ENCODE measurements at places on chromosomes 13 and 19. TPM values are rescaled to one million over a fixed set of nuclear protein-coding genes. Genes with fewer than 3 reads are reported as not detected.

DNA sequence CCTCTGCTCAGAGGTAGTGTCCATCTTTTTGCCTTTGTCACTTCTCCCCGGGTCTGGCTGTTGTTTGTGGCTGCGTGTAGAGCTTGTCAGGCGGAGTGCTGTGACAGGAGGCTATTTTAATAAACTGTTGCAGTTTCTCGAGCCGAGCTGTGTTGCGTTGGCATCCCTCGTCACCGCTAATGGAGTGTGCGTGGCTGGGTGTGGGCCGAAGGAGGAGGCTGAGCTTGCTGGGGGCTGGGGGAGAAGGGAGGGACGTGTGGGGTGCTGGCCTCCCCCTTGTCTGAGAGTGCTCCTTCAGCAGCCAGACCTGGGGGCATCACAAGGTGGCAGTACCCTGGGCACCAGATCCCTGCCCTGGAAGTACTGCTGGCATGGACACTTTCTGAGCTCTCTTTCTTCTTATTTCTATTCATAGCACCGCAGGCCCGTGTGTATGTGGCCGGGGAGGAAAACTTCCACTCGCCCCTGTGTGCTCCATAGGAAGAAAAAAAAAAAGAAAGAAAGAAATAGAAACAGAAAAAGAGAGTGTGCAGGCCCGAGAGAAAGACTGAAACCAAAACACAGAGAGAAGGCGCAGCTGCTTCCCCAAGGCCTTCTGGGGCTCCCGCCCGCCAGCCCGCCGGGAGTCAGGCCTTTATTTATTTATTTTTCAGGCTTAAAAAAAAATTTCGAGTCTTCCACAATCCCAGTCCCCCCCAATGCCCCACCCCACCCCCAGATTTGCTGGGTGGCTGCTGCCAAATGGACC lies 27.0 kb downstream of the NFIX start:
- DNase-seq, result no peak

AP2S1 gene
- 101 TPM for total RNA-seq

- no peak for DNase-seq
Measured at GRCh38 chr19:6056282-6056741, 54.0 kb downstream of the RFX2 start.

ZNF253 gene
- total RNA-seq, result 8.1 TPM

PALM3 gene
- total RNA-seq, result 10.0 TPM

ZNF628 gene
- 10.2 TPM for total RNA-seq

DNA sequence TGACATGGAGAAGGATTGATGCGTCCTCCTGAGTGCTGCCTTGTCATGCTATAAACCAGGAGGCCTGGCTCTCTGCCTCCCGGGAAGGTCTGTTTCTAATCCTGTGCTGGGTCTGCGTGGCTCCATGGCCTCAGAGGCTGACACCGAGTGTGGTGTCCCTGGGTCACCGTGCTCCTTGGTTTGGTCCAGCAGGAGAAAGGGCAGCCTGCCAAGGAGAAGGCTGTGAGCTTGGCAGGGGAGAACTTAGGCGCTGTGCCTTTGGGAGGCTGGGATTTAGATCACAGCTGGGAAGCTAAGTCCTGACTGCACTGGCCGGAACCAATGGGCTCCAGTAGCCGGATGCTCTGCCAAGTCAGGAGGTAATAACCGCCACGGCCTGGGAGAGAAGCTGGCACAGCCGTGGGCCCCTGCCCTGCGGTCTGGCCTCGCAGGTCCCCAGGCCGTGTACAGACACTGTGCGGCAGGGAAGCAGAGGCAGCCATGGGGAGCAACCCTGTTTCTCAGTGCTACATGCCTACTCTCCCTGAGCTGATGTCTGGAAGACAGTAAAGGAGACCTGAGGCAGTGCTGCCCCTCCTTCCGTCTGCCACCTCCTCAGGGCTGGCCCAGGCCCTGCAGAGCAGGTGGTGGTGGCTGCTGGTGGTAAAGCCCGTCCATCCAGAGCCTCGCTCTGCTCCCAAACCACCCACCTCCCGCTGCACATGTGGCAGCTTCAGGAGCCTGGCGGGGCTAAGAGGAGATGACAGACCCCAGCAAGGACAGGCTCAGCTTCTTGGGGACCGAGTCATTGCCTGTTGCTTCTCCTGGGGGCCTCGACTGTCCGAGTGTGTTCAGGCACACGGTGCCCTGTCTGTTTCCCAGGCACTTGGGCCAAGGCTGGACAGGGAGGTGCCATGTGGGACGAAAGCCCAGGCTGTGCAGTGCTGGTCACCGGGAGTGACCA lies 44.9 kb downstream of the C13orf46 start:
- peak; percentile 66 for DNase-seq

GRCh38 chr19:14155371-14155770 lies 19.0 kb upstream of the ASF1B start:
- no peak for DNase-seq

DNA sequence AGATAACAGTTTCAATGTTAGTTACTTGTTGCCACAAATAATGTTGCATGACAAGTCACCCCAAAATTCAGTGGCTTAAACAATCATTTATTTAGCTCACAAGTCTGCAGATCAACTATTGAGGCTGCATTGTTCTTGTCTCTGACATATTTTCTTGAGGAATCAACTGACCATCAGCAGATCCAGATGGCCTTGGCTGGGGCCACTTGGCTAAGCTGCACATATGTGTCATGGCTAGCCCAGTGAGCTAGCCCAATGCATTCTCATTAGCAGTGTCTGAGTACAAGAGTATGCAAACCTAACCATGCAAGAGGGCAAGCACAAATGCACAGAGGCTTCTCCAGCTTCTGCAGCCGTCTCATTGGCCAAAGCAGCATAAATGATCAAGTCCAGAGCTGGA lies 180.4 kb downstream of the DNAJC15 start:
- DNase-seq, result no peak

GRCh38 chr13:25741796-25742195 lies 310.0 kb downstream of the SHISA2 start:
- no peak for DNase-seq

GRCh38 chr19:679418-680286 lies 3.5 kb downstream of the FSTL3 start:
- DNase-seq, result peak; percentile 83

- DNase-seq, result no peak
Measured at GRCh38 chr19:49858088-49858985, 7.4 kb downstream of the PTOV1 start.

DNA sequence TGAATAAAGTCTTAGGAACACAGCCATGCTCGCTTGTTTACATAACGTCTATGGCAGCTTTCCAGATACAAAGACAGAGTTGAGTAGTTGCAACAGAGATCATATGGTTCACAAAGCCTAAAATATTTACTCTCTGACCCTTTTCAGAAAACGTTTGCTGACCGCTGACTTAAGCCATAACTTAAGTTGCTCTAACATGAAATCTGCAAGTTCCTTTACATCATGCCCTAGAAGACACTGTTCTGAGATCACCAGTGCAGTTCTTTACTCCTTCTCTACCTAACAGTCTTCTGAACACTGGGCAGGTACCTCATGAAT lies 166.4 kb downstream of the DCLK1 start:
- DNase-seq, result no peak

DNA sequence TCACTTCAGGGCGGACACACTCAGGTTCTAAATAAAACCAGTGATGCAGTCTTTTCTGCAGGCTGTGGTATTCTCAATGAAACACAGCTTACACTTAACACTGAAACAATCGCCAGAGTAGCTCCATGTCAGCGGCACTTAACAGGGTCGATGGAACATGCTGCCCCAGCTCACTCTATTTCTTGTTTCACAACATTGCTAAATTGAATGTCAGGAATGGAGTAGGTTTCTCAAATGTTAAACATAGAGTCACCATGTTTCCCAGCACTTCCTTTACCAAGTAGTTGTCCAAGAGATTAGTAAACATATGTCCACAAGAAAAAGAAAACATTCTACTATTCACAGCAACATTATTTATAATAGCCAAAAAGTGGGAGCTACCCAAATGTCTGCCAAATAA lies 306.9 kb downstream of the SLITRK6 start:
- DNase-seq, result no peak

GRCh38 chr13:73365681-73366080 lies 306.9 kb downstream of the KLF5 start:
- DNase-seq, result no peak

- peak; percentile 90 for DNase-seq
Measured at GRCh38 chr19:480016-480855, 16.1 kb upstream of the MADCAM1 start.

TNFSF13B gene
- 12.2 TPM for total RNA-seq
